ENCODE measurements at places on chromosomes 6 and 20.

GRCh38 chr20:13684566-13685222, 46.0 kb upstream of the TASP1 start:
- no peak for DNase-seq

GRCh38 chr6:48894469-48894868, 568.6 kb downstream of the MMUT start:
- DNase-seq: no peak

GRCh38 chr6:154824076-154824475, 90.9 kb downstream of the SCAF8 start:
- no peak for DNase-seq

DNA sequence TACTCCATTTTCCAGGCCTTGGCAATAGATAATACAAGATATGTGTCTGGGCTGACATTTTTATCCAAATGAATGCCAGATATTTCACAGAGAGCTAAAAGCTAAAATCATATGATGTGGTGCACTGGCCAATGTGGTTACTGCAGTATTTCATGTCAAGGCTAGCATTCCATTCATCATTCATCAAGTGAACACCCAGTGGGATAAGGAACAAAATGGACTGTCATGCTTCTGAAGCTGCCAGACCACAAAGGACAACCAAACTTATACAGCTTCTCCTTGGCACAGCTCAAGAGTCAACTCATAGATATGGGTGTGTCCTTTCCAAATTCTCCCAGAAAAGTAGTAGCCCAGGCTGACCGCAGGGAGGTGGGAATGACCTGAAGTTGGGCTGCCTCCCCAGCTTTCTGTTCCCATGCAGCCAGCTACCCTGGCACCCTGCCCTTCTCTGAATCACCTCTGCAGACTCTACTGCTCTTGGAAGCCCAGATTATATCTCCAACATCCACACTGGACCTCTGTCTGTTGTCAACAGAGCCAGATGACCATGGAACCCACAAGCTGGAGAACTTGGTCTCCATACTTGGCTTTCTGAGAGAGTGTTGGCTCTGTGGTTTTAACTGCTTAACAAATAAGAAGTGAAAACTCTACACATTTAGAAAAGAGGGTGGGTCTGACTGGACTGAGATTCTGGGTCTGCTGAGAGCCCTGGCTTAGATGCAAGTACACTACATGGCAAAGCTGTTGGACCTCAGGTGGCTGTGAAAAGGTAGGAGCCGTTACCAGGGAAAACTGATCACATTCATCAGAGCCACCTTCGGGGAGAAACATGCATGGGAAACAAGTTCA, 122.8 kb downstream of the ALDH8A1 start:
- DNase-seq: no peak

DNA sequence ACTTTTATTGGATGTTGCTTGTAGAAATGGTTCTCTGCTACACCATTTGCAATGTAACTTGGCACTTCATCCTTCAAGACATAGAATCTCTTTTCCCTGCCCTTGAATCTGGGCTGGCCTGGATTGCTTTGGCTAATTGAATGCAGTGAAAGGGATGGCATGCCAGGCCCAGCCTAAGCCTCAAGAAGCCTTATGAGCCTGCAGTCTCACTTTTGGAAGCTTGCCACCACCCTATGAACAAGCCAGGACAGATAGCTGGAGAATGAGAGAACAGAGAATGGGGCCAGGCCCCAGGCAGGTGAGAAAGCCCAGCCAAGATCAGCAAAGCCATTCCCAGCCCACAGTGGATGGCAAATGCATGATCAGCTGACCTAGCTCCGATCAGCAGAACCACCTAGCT, 350.7 kb upstream of the RNF24 start:
- DNase-seq: no peak

DNA sequence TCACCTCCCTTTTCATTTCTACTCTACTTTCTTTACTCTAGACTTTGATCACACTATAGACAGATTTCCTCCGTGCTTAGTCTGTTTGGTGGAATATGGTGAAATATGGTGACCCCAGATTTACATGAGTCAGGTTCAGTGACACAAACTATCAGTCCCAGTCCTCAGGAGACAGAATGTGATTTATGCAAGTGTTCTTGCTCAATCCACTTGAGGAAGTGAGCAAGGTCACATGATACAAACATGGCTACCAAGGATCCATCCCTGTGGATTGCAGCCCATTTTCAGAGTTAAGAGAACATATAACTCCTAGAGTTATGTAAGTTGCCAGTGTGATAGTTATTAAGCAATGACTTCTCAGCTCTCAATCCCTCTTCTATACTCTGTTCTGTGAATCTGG, 23.7 kb upstream of the TSHZ2 start:
- no peak for DNase-seq

DNA sequence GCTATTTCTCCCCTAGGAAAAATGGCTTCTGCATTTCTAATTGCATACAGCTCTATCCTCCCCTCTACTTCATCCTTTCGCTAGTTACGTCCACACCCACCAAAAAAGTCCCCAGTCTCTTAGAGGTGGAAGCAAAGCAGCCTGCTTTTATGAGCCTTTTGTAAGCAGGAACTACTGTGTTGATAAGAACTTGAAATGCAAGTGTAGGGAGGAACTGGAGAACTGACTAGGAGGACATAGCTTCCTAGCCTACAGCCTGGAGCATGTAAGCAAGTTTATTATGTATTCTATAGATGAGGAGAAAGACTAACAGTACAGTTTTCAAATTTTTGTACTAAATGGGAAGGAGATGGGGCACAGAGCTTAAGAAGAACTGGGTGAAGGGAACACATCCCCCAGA, 10.3 kb downstream of the ARHGAP18 start:
- no peak for DNase-seq

DNA sequence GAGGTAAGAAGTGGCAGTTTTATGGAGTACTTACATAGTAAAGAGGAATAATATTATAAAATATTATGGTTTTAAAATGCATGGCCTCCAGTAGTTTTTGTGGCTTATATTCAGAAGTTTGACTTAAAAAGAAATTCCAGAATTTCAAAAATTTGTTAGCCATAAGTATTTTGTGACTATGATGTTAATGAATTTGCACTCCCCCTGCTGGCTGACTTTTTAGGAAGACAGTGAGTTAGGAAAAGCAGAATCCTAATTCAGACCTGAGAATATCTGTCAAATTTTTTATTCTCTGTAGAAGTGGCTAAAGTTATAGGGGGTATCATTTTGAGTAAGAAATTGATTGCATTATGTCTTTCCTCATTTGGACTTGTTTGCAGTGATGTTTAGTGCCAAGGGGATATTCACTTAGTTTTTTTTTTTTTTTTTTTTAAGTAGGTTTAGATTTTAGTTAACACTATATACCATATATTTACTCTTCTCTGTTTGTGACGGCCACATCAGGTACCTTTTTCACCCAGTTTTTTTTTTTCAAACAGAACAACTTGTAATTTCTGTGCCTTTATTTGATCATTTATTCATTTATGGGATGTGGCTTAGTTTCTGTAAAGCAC, 40.8 kb downstream of the ZFAND3 start:
- no peak for DNase-seq

- peak; percentile 44 for DNase-seq
Observed at GRCh38 chr6:27096834-27097511, 150.5 kb upstream of the PRSS16 start.

DNA sequence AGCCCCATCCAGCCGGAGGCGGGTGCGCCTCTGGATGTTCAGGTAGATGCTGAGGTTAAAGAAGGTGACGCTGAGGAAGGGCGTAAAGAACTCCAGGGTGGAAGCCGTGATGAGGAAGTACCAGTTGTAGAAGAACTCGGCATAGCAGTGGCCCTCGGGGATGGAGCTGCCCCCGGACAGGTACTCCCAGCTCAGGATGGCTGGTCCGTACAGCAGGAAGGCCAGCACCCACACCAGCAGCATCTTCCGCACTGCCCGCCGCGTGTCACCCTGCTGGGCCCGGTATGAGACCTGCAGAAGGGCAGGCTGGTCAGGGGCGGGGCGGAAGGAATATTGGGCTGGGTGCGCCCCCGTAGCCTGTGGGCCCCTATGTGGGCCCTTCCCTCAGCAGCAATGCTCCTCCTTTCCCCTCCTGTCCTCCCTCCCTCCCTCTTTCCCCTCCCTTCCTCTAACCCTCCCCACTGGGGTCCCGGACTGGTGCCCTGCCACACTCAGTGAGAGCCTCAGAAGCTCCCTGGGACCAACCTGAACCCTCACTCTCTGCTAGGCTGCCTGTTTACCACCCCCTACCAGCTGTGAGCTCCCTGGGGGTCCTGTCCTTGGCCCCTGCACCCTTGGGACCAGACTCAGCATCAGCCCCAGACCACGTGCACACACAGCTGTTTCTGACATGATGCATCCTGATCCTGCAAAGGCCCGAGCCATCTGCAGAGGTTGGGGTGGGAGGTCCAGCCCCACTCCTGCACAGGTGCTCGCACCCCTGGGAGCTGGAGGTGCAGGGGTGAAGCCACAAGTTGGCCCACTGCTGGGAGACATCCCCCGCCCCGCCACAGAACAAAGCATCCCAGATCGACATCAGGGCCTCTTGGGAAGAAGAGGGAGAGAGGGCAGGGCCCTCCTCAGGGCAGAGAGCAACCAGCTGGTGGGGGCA, 3.2 kb downstream of the HRH3 start:
- no peak for DNase-seq

- DNase-seq: no peak
Observed at GRCh38 chr20:45456632-45457031, 12.9 kb upstream of the WFDC2 start.

- no peak for DNase-seq
Observed at GRCh38 chr20:6265204-6265904, 142.5 kb upstream of the FERMT1 start.

Measured in stimulated activated CD4-positive, alpha-beta T cell treated with anti-CD3 and anti-CD28 coated beads, Interleukin-1b, Interleukin-23, amount 100 ng/mL, for 24 hours (primary cell).